ENCODE measurements at places on chromosomes 2 and 18.

GRCh38 chr2:173141666-173142065 lies 66.0 kb downstream of the MAP3K20 start:
- DNase-seq, result no peak

DNA sequence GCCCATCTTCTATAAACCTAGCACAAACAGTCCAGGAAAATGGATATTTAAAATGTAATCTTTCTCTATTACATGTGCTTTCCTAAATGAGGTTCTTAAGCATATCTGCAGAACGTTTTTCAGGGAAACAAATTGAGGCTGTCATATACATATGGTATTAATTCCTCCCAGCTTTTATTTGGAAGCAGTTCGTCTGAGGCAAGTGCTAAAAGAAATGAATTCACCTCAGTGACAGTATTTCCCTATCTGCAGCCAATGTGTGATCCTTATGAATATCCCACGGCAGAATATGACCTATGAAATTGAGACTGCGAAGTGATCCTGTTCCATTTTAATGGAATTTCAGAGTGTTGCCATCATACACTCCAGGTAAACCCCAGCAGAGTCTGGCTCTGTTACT lies 7.1 kb downstream of the MYOM1 start:
- no peak for DNase-seq

- DNase-seq, result no peak
Measured at GRCh38 chr18:2402084-2402483, 169.2 kb downstream of the METTL4 start.

DNA sequence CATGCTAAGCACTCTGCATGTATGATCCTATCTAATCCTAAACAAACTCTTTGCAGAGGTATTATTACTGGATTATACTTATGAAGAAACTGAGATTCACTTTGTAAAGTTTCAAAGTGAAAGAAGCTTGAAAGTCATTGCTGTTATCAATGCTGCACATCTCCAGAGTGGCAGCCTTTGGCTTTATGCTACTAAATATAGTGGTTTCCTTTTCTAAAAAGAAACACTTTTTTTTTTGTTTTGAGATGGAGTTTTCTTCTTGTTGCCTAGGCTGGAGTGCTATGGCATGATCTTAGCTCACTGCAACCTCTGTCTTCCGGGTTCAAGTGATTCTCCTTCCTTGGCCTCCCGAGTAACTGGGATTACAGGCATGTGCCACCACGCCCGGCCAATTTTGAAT lies 114.9 kb upstream of the RAB27B start:
- no peak for DNase-seq

- no peak for DNase-seq
Measured at GRCh38 chr2:98464772-98465310, 20.2 kb downstream of the INPP4A start.
